ENCODE measurements at places on chromosomes 6 and 20.

DNA sequence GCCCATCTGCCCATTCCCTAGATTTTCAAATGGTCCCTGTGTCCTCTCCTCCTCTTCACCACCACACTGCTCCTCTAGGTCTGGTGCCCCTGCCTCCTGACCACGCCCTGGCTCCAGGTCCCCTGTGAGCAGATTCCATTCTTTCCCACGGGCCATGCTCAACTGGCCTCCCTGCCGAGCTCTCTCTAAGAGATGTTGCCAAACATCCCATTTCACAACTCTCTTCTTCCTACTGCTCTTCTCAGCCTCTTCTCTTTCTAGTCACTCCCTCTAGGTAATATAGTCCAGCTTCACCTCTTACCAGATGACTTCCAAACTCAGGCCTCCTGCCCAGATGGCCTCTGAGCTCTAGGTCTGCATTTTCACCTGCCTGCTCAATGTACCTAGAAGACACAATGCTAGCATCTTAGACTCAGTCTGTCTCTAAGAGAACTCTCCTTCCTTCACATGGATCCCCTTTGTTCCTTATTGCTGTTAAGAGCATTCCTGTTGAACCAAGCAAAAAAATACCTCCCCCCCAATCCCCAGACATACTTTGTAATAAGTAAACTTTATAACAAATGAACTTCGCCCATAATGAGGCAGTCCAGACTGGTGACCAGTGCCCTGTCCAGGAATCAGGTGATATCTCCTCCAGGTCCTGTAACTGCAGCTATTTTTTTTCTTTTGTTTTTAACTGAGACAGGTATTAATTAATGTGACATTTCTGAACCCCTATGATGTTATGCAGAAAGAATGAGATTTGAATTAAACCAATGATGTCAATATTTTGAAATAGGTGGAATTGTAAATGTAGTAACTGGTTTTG lies 79.0 kb downstream of the LYRM4 start:
- DNase-seq, result no peak

- no peak for DNase-seq
Measured at GRCh38 chr6:75203721-75204120, 2.1 kb downstream of the COL12A1 start.

GRCh38 chr6:11978169-11978987 lies 33.7 kb upstream of the HIVEP1 start:
- no peak for DNase-seq

DNA sequence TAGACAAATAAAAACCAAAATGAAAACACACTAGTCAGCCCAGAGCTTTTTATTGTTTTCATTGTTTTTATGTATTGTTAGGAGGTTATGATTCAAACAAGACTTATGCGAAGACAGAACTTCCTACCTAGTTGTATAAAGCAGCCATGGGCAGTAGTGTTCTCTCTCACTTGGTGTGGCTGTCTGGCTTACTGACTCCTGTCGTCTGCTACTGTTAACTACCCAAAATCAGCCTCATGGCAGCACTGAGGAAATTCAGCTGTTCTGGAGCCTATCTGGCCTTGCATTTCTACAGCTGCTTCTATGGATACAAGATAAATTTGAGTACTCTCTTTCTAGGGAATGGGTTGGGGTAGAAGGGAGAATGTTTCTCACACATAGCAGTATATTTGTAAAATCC lies 20.4 kb downstream of the VTA1 start:
- DNase-seq, result no peak

- DNase-seq, result no peak
Measured at GRCh38 chr6:157800420-157801237, 22.4 kb upstream of the SNX9 start.

- DNase-seq, result no peak
Measured at GRCh38 chr20:5349448-5349847, 32.7 kb upstream of the PROKR2 start.

DNA sequence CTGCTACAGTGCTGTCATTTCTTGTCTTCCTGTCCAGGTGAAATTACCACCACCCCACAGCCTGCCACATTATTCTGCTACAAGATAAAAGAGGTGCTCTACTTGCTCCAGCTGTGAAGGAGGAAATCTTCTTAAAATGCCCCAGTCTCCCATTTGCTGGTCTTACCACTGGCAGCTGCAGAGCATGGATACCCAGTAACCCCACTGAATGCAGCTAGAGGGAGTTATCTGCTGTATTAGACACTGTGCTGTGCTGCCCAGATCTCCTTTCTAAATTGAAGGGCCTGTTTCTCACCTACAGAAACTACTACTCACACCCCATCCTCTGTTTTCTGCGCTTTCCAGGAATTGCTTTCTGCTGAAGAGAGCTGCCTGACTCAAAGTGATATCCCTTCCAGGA lies 517.8 kb downstream of the PKHD1 start:
- DNase-seq, result no peak

DNA sequence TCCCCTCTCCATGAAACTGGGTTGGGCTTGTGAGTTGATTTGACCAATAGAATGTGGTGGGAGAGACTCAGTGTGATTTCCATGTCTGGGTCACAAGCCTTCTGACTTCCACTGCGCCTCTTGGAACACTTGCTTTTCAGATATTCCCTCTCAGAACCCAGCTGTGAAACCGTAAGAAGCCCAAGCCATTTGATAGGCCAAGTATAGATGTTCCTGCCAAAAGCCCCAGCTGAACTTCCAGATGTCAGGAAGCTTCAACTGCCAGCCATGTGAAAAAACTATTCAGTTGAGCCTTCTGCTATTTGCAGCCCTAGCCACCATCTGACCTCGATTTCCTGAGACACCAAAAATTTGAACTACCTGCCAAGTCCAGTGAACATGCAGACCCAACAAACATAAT lies 387.8 kb upstream of the GJE1 start:
- no peak for DNase-seq
